ENCODE measurements at places on chromosomes 13 and 19.
A peak's percentile ranks its signal among the peaks of the same experiment; 100 is the strongest.

DNA sequence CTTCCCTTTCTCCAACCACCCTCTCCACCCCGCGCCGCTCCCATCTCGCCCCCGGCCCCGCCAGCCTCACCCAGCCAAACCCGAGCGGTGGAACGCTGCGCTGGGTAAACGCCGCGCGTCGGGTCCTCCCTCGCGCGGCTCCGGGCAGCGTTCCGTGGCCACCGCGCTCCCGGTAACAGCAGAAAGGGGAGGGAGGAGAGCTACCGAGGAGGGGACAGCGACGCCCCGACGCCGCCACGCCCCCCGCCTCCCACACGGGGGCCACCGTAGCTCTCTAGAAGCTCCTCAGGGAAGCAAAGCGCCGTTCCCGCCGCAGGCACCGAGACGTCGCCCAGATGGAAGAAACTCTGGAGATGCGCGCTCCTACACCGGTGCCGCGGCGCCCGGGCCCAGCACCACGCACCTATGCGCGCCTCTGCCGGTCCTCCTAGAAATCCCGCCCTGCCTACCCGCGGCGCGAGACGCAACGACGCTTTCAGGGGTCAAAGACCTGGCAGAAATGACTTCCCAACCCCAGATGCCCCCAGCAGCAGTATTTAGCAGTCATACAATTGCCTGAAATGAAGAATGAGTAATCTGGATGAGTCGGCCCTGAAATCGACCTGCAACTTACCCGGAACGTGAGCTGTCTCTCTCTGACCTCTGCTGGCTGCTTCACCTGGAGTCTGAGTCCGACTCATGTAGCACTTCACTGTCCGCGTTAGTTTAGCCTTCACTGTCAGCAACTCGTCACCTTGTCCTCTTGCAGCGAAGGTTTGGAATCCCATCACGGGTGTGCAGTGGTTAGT is at the start of gene RUBCNL:
Gene RUBCNL, minus strand, starts transcription at position 189 of the 788 bp plus-strand sequence. CDS start 14,777 bp downstream, outside the sequence.
- no peak for DNase-seq

DNA sequence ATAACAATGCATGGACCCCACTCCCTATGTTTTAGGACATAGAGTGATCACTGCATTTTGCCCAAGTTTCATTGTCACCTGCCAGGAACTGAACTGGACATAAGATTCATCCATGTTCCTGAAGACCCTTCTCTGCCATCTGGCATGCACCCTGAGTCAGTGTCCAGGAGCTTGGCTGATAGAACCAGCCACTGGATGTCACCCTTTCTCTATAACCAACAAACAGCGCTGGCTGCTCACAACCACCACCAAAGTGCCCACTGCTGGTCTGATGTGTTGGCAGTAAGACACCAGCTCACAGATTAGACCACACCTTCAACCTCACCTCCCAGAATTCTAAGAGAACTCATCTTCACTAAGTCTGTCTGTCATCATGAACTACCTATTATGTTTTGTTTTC is 333.4 kb downstream of the ITGBL1 start:
- DNase-seq = peak; percentile 79

DNA sequence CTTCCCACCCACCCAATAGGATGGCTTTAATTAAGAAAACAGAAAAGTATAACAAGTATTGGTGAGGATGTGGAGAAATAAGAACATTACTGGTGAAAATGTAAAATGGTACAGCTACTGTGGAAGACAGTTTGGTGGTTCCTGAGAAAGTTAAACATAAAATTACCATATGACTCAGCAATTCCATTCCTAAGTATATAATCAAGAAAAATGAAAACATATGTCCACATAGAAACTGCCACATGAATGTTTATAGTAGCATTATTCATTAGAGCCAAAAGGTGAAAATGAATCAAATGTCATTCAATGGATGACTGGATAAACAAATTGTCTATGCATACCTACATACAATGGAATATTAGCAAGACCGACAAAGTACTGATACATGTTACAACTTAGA is 16.9 kb downstream of the DZIP1 start:
- no peak for DNase-seq

DNA sequence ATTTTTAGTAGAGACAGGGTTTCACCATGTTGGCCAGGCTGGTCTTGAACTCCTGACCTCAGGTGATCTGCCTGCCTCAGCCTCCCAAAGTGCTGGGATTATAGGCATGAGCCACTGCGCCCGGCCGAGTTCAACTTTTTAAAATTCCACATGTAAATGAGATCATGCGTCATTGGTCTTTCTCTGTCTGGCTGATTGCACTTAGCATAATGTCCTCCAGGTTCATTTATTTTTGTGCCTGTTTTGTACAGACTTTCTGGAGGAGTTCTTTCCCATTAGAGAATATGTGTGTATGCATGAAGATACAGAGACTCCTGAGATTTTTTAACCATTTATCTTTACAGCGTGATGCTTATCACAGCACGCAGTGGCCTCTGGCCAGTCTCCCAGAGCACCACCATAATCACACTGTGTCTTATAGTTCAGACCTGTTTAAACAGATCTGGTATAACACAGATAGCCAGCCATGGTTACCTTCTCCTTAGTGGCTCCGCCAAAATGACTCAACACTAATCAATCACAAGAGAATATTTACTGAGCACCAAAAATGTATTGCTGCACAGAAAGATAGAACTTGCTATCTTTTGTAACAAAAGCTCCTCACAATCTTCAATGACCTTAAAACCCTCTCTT is 11.4 kb upstream of the STARD13 start:
- no peak for DNase-seq

DNA sequence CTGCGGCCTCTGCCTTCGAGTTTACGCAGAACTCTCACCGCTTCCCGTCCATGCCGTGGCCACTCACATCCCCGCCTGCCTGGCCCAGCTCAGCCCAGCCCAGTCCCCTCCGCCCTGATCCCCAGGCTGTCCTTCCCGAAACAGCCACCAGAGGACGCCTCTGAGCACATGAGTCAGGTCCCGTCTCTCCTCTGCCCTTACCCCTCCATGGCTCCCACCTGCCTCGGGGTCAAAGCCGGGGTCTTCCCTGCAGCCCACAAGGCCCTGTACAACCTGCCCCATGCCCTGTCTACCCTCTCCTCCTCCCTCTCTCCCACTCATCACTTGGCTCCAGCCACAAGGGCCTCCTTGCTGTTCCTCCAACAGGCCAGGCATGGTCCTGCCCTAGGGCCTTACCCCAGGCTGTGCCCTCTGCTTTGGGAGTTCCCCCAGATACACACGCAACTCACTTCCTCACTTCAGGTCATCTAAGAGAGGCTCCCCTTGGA is 8.1 kb upstream of the SEMA6B start:
- peak; percentile 41 for DNase-seq

- DNase-seq = no peak
These were observed 58.1 kb upstream of the KLF2 start for GRCh38 chr19:16266586-16266942.

DNA sequence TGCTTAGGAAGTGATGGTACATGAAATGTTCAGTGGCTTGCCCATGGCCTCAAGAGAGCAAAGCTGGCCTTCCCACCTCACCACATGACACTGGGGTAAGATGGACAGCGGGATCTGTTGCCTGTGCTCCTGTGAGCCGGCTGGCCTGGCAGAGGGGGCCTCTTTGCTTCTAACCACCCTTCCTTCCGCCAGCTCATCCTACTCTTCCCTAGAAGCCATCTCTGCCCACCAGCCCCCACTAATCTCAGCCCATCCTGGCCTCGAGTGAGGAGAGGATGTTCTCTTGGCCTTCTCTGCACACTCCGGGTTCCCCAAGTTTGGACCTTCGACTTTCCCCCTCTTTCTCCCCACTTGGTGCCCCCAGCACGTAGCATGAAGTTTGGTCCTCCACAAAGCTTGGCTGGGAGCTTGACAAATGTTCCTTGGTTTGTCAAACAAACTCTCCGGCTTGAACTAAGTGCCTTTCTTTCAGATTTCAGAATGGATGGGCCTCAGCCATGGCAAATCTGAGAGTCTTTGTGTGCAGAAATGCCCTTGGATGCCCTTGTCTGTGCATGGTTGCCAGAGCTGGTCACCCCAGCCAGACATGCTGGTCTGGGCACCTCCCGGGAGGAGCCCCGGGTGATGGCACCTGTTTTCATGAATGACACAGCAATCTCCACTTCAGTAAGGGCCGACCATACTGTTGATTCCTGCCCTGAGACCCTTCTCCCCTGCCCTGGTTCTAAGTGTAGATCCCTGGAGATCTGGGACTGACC is 145.5 kb downstream of the URI1 start:
- DNase-seq = no peak

GRCh38 chr13:34421858-34422475 is 520.1 kb upstream of the NBEA start:
- DNase-seq = no peak

- no peak for DNase-seq
These were observed 7.2 kb downstream of the DOT1L start for GRCh38 chr19:2170987-2171348.

DNA sequence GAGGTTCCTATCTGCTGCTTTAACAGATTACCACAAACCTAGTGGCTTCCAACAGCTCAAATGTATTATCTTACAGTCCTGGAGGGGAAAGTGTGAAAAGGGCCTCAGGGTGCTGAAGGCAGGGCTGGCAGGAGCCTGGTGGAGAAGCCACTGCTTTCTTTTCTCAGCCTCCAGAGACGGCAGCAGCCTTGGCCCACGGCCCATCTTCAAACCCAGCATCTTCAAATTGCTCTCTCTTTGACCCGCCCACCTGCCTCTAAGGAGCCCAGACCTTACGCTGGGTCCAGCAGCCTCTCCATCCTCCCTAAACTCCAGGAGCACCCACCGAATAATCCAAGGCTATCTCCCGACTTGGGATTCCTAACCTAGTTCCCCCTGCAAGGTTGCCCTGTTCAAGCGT is 35.6 kb downstream of the C13orf46 start:
- no peak for DNase-seq

Measured in NCI-H1092 (cell line).